ENCODE measurements at places on chromosomes 13 and 19. TPM values are rescaled to one million over a fixed set of nuclear protein-coding genes. Genes with fewer than 3 reads are reported as not detected.

Gene FRY
- 14.8 TPM for total RNA-seq

Gene IL12RB1
- total RNA-seq, result 0.04 TPM

Gene TEKTIP1
- total RNA-seq, result not detected

Gene ZNF699
- total RNA-seq, result 2.2 TPM

Gene LENG9
- total RNA-seq, result 1.5 TPM

Gene C19orf85
- total RNA-seq, result not detected

Gene SLC25A41
- 0.33 TPM for total RNA-seq

- H3K4me1 ChIP-seq, result no peaks in the 10 kb centered on the region
- H3K27ac ChIP-seq, result no peak overlapping the region
- no peaks in the 10 kb centered on the region for H3K36me3 ChIP-seq
- H3K4me3 ChIP-seq, result no peak overlapping the region
- H3K27me3 ChIP-seq, result no peaks in the 10 kb centered on the region
Measured at GRCh38 chr13:63050287-63050686, 1634.6 kb upstream of the PCDH20 start.

- no peak for DNase-seq
- no peaks in the 10 kb centered on the region for H3K4me1 ChIP-seq
- no peak overlapping the region for H3K4me3 ChIP-seq
- H3K36me3 ChIP-seq, result no peaks in the 10 kb centered on the region
- H3K27me3 ChIP-seq, result peaks cover 1% of the 10 kb centered on the region
Measured at GRCh38 chr13:30149248-30149647, 158.1 kb downstream of the KATNAL1 start.

DNA sequence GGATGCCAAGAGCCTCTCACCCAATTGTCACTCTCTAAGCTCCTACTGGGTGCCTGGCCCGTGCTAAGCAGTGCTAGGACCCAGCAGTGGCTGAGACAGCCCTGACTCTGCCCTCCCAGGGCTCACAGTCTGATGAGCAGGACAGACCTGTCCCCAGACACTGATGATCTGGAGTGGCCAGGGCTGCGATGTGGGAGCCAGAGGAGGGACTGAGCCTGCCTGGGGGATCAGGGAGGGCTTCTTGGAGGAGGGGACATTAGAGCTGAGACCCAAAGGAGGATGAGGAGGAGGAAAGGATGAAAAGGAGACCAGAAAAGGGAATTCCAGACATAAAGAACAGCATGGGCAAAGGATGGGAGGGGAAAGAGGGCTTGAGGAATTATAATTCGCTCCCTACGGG lies 6.6 kb downstream of the ERCC1 start:
- H3K27me3 ChIP-seq, result no peaks in the 10 kb centered on the region
- no peak overlapping the region for H3K27ac ChIP-seq
- peaks cover 4% of the 10 kb centered on the region for H3K4me1 ChIP-seq

- no peaks in the 10 kb centered on the region for H3K36me3 ChIP-seq
- no peaks in the 10 kb centered on the region for H3K4me1 ChIP-seq
- H3K27me3 ChIP-seq, result no peaks in the 10 kb centered on the region
- DNase-seq, result no peak
Measured at GRCh38 chr13:75910591-75910990, 274.5 kb downstream of the LMO7 start.

DNA sequence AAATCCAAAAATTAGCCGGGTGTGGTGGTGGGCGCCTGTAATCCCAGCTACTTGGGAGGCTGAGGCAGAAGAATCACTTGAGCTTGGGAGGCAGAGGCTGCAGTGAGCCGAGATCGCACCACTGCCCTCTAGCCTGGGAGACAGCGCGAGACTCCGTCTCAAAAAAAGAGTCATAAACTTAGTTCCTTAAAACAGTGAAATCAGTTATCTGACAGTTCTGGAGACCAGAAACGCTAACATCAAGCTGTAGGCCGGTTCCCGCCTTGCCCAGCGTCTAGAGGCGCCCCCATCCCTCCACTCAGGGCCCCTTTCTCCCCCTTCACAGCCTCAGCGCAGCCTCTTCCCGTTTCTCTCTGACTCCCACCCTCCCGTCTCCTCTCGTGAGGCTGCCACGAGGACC lies 11.9 kb downstream of the ADAT3 start:
- H3K27me3 ChIP-seq, result no peaks in the 10 kb centered on the region
- no peak overlapping the region for H3K27ac ChIP-seq
- no peaks in the 10 kb centered on the region for H3K4me1 ChIP-seq
- peaks cover 53% of the 10 kb centered on the region for H3K36me3 ChIP-seq
- no peak for DNase-seq

DNA sequence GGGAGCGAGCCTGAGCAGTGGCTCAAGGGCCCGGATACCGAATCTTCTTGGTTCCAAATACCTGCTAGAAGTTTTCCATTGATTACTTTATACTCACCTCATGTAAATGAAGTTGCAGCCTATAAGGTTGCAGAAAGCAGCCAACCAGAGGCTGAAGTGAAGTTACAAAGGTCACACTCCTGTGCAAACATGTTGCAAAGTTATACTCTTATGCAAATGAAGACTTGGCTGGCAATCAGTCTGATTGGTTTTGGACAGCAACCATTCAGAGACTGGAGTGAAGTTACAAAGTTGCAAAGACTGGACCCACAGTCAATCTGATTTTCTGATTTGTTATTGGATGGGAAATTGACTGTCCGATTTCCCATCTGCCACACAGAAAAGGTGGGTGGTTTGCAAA lies 152.5 kb downstream of the GGACT start:
- peaks cover 24% of the 10 kb centered on the region for H3K4me1 ChIP-seq
- no peaks in the 10 kb centered on the region for H3K27me3 ChIP-seq
- DNase-seq, result peak; percentile 24
- peaks cover 2% of the 10 kb centered on the region for H3K36me3 ChIP-seq

DNA sequence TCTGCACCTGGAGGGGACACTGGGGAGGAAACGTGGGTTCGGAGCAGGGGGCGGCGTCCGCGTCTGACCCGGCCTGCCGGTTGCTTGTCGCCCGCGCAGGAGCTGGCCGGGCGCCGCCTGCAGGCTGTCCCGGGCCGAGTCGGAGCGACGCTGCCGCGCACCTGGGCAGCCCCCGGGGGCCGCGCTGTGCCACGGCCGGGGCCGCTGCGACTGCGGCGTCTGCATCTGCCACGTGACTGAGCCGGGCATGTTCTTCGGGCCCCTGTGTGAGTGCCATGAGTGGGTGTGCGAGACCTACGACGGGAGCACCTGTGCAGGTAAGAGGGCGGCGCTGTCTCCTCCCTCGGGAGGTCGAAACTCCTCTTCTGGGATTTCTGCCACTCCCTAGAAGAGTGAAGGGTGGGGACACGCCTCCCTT lies 1.3 kb downstream of the ITGBL1 start:
- H3K4me3 ChIP-seq, result peak overlapping the region; percentile 19
- H3K36me3 ChIP-seq, result no peaks in the 10 kb centered on the region
- H3K27ac ChIP-seq, result no peak overlapping the region
- H3K27me3 ChIP-seq, result no peaks in the 10 kb centered on the region
- H3K4me1 ChIP-seq, result no peaks in the 10 kb centered on the region

- H3K27me3 ChIP-seq, result no peaks in the 10 kb centered on the region
- H3K27ac ChIP-seq, result no peak overlapping the region
- no peaks in the 10 kb centered on the region for H3K4me1 ChIP-seq
- H3K36me3 ChIP-seq, result no peaks in the 10 kb centered on the region
Measured at GRCh38 chr13:44322928-44323327, 50.7 kb upstream of the SERP2 start.

- peak overlapping the region; percentile 40 for H3K27ac ChIP-seq
- H3K36me3 ChIP-seq, result peaks cover 4% of the 10 kb centered on the region
- peaks cover 31% of the 10 kb centered on the region for H3K4me1 ChIP-seq
- 0 out of 2 replicates have a peak overlapping the region, but pooled peaks have one; percentile 12 for H3K4me3 ChIP-seq
- H3K27me3 ChIP-seq, result no peaks in the 10 kb centered on the region
Measured at GRCh38 chr19:5687360-5688198, 2.5 kb upstream of the RPL36 start.

DNA sequence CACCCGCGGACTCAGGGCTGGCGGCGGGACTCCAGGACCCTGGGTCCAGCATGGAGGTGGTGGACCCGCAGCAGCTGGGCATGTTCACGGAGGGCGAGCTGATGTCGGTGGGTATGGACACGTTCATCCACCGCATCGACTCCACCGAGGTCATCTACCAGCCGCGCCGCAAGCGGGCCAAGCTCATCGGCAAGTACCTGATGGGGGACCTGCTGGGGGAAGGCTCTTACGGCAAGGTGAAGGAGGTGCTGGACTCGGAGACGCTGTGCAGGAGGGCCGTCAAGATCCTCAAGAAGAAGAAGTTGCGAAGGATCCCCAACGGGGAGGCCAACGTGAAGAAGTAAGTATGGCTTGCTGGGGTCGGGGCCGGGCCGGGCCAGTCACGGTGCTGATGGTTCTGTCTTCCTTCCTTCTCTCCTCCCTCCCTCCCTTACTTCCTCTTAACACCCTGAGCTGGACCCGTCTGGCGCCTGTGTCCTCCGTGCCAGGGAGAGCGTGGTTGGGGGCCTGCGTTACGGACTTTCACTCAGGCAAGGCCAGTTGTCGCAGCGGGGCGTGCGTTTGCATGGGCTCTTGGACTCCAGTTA lies 1.4 kb downstream of the STK11 start:
- peak overlapping the region; percentile 81 for H3K4me3 ChIP-seq
- H3K4me1 ChIP-seq, result peaks cover 71% of the 10 kb centered on the region
- DNase-seq, result no peak
- peak overlapping the region; percentile 61 for H3K27ac ChIP-seq

DNA sequence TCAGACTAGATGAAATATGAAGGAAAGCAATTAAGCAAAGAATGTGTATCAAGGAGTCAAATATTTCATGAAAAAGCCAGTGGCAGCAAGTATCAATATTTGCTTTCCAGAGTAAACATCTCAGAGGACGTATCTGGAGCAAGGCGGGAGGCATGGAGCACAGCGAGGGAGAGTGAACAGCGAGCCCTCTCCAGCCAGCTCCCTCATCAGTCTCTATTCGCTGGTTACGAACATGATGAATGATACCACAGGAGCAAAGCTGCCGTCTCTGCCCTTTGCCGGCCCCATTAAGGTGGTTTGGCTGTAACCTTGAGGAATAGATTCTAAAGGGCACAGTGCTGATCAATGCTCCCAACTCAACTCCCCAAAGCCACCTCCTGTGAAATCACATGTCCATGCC lies 95.8 kb downstream of the CCNA1 start:
- H3K27ac ChIP-seq, result no peak overlapping the region
- no peaks in the 10 kb centered on the region for H3K36me3 ChIP-seq
- H3K4me1 ChIP-seq, result no peaks in the 10 kb centered on the region
- H3K27me3 ChIP-seq, result peaks cover 1% of the 10 kb centered on the region
- DNase-seq, result no peak

DNA sequence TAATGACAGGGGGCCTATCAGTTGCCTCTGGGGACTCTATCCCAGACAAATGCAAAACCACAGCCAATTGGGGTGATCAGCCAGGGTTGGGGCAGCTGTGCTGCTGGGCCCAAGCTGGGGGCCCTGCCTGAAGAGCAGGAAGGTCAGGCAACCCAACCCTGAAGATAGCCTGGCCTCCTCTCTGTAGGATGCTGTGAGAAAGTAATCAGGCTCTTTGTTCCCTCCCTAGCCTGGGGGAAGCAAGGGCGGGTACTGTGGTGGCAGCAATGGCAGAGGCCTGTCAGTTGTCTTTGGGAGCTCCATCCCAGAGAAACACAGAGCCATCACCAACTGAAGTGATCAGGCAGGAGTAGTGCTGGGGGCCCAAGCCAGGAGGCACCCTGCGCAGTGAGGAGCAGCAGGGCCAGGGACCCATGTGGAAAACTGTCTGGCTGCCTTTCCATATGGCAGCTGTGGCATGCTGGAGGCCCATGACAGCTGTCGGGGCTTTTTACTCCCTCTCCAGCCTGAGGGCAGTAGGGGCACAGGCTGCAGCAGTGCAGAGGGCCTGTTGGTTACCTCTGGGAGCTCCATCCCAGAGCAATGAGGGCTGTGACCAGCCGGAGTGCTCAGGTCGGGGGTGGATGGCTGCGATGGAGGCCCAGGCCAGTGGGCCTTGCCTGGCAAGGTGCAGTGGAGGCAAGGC lies 73.6 kb upstream of the ATP12A start:
- no peak for DNase-seq
- peaks cover 3% of the 10 kb centered on the region for H3K27me3 ChIP-seq
- H3K36me3 ChIP-seq, result no peaks in the 10 kb centered on the region
- H3K4me1 ChIP-seq, result no peaks in the 10 kb centered on the region
- no peak overlapping the region for H3K27ac ChIP-seq

DNA sequence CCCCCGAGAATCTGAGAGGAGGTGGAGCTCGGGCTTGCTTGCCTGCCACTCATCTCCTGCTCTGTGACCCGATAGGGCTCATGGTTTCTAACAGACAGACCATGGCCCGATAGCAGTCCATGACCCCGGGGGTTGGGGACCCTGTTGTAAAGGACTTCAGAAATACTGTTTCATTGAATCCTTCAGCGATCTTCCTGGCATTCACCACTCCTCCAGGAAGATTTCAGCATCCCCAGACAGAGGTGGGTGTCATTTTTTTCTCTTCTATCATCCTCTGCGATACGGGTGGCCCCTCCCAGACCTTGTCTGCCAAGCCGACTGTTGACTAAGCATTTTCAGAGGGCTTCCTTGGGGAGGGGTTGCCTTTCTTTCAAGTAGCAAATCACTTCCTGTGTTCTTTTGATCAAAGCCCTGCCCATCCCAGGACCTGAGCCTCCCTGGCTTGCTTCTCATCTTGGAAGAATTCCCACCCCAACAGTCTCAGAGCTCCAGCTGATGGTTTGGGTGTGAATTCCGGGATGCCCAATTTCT lies 1.7 kb downstream of the MYO1F start:
- no peaks in the 10 kb centered on the region for H3K36me3 ChIP-seq
- H3K4me1 ChIP-seq, result peaks cover 26% of the 10 kb centered on the region
- peaks cover 16% of the 10 kb centered on the region for H3K27me3 ChIP-seq
- H3K4me3 ChIP-seq, result no peak overlapping the region
- H3K27ac ChIP-seq, result no peak overlapping the region
- DNase-seq, result no peak

- H3K4me3 ChIP-seq, result no peak overlapping the region
- DNase-seq, result no peak
- no peaks in the 10 kb centered on the region for H3K36me3 ChIP-seq
- no peak overlapping the region for H3K27ac ChIP-seq
- peaks cover 37% of the 10 kb centered on the region for H3K4me1 ChIP-seq
Measured at GRCh38 chr13:46121033-46121432, 16.2 kb upstream of the CPB2 start.

GRCh38 chr19:10316229-10317044 lies 622 bp upstream of the FDX2 start:
- H3K4me3 ChIP-seq, result no peak overlapping the region
- peaks cover 17% of the 10 kb centered on the region for H3K4me1 ChIP-seq
- H3K36me3 ChIP-seq, result peaks cover 13% of the 10 kb centered on the region
- DNase-seq, result no peak
- H3K27me3 ChIP-seq, result no peaks in the 10 kb centered on the region

GRCh38 chr19:43739439-43740235 lies 15.1 kb downstream of the SMG9 start:
- no peak for DNase-seq
- H3K27ac ChIP-seq, result no peak overlapping the region
- H3K4me3 ChIP-seq, result no peak overlapping the region
- no peaks in the 10 kb centered on the region for H3K4me1 ChIP-seq

DNA sequence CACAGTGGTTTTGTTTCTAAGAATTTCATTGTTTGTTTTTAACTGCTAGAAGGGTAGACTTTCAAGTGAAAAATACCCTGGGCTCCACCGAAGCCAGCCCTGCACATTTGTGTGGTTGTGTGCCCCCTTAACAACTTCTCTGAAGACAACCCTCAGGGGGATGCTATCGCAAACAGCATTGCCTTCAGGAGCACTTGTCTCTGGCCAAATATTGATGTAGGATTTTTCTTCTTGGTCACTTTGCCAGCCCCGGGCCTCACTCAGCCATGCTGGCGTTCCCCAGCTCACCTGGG lies 69.2 kb upstream of the SERP2 start:
- no peak overlapping the region for H3K4me3 ChIP-seq
- H3K27ac ChIP-seq, result no peak overlapping the region
- H3K4me1 ChIP-seq, result 0 out of 2 replicates have a peak, but pooled peaks cover 11% of the 10 kb centered on the region
- DNase-seq, result no peak

- no peak overlapping the region for H3K27ac ChIP-seq
- H3K4me3 ChIP-seq, result no peak overlapping the region
- H3K27me3 ChIP-seq, result no peaks in the 10 kb centered on the region
- no peaks in the 10 kb centered on the region for H3K36me3 ChIP-seq
- no peak for DNase-seq
Measured at GRCh38 chr13:61536433-61536832, 120.8 kb upstream of the PCDH20 start.

Data from HepG2 (cell line).